Endothelial cell (in vitro differentiated cells): ENCODE measurements at places on chromosomes 7 and 10. TPM values are rescaled to one million over a fixed set of nuclear protein-coding genes. Genes with fewer than 3 reads are reported as not detected.

DNA sequence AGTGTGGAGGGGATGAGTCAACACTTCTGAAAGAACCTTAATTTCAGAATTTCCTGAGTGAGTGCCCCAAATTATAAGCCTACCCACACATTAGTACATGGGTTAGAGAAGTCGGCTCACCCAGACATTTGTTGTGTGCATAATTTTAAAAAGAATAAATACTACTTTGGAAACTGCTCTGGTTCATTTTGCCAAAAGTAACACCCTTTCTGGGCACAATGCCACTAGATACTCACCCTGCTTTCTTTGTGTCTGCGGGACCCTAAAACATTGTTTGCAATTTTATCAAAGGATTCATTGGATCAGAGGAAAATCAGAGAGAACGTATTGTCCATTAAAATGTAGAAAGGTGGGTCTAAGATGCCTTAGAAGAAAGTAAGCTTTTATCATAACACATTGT lies 245.5 kb upstream of the NRP1 start:
- peaks cover 6% of the 10 kb centered on the region for H3K4me1 ChIP-seq
- peaks cover 2% of the 10 kb centered on the region for H3K27me3 ChIP-seq
- H3K4me3 ChIP-seq = no peak overlapping the region

CNNM1 gene
- total RNA-seq = 0.08 TPM

BHLHA15 gene
- total RNA-seq = 1.2 TPM

DNA sequence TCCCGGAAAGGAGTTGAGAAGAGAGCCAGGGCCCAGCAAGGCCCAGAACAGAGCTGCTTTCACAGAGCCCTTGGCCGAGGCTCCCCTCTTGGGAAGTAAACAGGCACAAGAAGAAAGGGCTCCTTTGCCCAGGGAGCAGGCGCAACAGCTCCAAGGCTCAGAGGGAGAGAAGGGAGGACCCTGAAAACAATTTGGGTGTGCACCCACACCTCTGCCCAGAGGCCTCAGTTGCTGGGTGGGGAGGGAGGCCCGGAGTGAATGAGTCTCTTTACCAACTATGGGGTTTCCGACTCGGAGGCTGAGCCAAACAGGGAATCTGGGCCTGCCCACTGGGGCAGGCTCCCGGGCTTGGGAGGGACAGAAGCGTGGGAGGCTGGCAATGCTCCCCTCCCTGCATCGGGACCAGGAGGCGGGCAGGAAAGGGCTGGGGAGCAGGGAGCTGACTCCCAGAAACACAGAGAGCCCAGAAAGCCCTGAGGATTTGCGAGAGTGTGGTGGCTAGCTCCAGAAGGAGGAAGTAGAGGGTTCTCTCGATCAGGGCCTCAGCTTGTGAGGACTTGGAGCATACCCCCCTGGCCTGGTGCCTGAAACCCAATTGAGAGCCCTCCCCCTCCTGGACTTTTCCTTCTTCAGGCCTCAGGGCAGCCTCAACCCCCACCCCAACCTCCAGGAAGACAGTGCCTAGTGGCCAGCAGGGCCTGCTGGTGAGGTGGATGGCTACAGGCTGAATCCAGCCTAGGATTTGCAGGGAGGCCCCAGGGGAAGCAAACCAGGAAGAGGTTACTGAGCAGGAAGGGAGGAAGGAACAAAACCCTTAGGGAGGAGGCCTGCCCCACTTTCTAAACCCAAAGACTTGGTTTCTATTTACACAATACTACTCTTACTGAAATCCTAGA lies 6.2 kb downstream of the C10orf105 start:
- peaks cover 20% of the 10 kb centered on the region for H3K4me1 ChIP-seq
- H3K27ac ChIP-seq = peak overlapping the region; percentile 86
- H3K4me3 ChIP-seq = no peak overlapping the region
- DNase-seq = no peak
- peaks cover 3% of the 10 kb centered on the region for H3K36me3 ChIP-seq
